ENCODE measurements at places on chromosomes 3 and 15.

DNA sequence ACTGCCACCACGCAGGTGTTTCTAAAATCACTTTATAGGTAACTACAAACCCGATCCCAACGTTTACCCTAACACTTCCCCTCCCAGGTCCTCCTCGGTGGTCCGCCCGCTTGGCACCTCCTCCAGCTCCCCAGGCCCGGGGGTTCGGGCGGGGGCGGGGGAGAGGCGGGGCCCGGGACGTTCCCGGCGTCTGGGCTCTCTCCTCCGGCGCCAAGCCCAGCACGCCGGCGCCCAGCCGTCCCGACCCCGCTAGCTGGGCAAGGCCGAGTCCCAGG is 562 bp downstream of the CGGBP1 start:
- no peak for DNase-seq

GRCh38 chr15:88727439-88727838 is 75.8 kb upstream of the ACAN start:
- DNase-seq, result no peak

- DNase-seq, result no peak
These were observed 20.1 kb downstream of the FBXO22 start for GRCh38 chr15:75923756-75924155.

GRCh38 chr3:183502237-183503181 is 53.0 kb downstream of the KLHL6 start:
- no peak for DNase-seq

DNA sequence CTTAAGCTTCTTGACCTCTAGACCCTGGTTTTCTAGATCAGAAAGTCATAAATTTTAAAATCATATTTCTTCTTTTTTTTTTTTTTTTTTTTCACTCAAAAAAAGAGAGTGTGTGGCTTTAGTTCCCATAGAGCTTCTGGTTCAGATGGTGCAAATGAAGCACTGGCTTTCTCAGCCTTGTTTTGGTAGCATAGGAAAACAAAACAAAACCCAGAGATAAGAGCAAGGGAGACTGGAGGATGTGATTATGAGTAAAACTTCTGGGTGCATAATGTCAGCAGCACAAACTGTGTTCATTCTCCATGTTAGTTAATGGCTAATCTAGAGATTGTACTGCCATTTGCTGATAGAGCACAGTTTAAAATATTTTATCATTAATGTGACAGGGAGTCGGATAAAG is 55.4 kb downstream of the RARB start:
- DNase-seq, result no peak

GRCh38 chr15:58475573-58476524 is 44.1 kb downstream of the LIPC start:
- DNase-seq, result no peak

- peak; percentile 54 for DNase-seq
These were observed 21.1 kb downstream of the OXNAD1 start for GRCh38 chr3:16286161-16286560.

DNA sequence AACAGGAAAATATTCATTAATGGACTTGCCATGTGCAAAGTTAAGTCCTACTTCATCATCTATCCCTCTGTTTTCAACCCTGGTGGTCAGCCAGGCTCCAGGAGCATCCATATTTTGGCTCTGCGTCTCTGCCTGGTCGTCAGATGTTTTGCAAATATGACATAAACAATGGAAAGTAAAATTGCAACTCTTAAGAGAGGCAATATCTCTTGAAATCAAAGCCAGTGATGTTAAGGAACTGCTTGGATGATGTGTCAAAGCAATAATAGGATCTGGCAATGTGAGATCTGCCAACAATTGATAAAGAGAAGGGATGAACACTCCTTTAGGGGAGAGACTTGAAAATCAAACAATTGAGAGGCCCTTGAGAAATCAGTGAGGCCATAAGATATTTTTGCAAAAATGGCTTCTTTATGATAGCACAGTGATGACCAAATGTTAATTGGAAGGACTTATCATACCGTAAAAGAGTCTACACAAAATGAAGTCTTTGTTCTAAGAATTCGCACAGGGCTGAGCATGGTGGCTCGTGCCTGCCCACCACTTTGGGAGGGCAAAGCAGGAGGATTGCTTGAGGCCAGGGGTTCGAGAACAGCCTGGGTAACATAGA is 6.5 kb downstream of the ABHD6 start:
- DNase-seq, result no peak

GRCh38 chr15:78762985-78763795 is 48.1 kb downstream of the ADAMTS7 start:
- no peak for DNase-seq

DNA sequence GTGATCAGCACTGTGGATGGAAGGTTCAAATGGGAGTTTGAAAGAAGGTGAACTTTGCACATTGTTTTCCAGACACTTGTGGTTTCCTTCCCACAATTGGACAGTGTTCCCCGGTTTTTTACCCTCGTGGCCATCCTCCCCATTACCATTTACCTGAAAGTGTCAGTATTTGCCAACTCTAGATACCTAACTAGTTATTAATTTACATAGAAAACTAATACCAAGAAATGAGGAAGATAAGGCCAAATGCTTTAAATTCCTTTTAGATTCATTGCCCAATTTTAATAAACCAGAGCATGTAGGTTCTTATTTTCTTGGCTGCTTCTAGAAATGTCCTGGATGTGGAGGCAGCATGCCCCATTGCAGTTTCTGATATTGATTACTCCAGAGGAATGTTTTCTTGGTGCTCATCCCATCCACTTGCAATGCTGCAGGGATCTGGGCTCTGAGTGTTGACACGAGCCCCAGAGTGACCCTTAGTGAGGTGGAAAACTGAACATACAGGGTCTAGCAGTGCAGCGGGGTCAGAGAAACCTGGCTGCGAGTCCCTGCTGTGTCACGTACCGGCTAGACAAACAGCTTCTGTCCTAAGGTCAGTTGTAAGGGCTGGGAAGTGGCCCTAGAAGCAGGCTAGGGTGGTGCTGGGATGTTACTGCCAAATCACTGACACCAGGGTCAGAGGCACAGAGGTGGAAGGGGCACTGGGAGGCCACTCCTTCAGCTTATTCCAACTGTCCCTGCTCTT is 23.5 kb downstream of the LSM3 start:
- no peak for DNase-seq

GRCh38 chr15:101676921-101677329 is 24.7 kb upstream of the TM2D3 start:
- DNase-seq, result no peak

GRCh38 chr15:59200560-59200959 is 6.1 kb upstream of the LDHAL6B start:
- DNase-seq, result no peak

GRCh38 chr15:90660195-90660998 is 56.7 kb upstream of the BLM start:
- peak; percentile 40 for DNase-seq

GRCh38 chr3:34394978-34395748 is 596.7 kb downstream of the PDCD6IP start:
- DNase-seq, result no peak

DNA sequence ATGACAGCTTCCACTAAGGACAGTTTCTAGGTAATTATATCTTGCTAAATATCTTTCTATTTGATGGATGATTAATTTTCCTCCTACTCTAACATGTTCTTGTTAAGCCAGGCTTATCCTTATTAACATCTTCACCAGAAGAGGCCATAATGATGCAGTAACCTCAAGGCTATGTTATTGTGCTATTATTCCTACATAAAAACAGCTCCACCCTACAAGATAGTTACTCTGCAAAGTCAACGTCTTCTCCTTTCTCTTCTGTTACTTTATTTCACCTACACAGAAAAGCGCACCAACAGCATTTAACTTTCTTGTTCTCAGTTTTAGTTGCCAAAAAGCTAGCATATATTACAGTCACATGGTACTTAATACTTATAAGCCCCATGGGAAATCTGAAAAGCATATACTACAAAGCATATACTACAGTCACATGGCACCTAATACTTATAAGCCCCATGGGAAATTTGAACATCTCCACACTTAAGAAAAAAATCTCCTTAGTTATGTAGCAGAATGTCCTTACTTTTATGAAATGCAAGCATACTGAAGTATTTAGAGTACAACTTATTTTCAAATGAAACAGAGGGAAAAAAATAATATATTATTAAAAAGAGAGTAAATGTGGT is 13.4 kb downstream of the ADAM10 start:
- DNase-seq, result no peak

- no peak for DNase-seq
These were observed 15.4 kb downstream of the CHRD start for GRCh38 chr3:184395320-184395660.
